ENCODE measurements at places on chromosomes 5 and 9. TPM values are rescaled to one million over a fixed set of nuclear protein-coding genes. Genes with fewer than 3 reads are reported as not detected.

CENPP gene
- total RNA-seq: 16.0 TPM

PCDHGA10 gene
- total RNA-seq: 0.90 TPM

PDE8B gene
- 0.82 TPM for total RNA-seq

ODF2 gene
- 39.8 TPM for total RNA-seq

CRB2 gene
- not detected for total RNA-seq

MYOZ3 gene
- not detected for total RNA-seq

HK3 gene
- total RNA-seq: not detected

SLC2A6 gene
- 2.3 TPM for total RNA-seq

FAM53C gene
- total RNA-seq: 52.9 TPM

BARHL1 gene
- total RNA-seq: not detected

KIF20A gene
- total RNA-seq: 99.6 TPM

FST gene
- total RNA-seq: 56.2 TPM

IQGAP2 gene
- total RNA-seq: 0.10 TPM

GRXCR2 gene
- total RNA-seq: not detected

SEMA4D gene
- 5.0 TPM for total RNA-seq

WNT8A gene
- not detected for total RNA-seq

PTGDS gene
- not detected for total RNA-seq

NEK6 gene
- total RNA-seq: 43.9 TPM

CDC20B gene
- not detected for total RNA-seq

GFI1B gene
- not detected for total RNA-seq

C1QTNF3 gene
- not detected for total RNA-seq

CNTNAP3 gene
- 4.8 TPM for total RNA-seq

DNA sequence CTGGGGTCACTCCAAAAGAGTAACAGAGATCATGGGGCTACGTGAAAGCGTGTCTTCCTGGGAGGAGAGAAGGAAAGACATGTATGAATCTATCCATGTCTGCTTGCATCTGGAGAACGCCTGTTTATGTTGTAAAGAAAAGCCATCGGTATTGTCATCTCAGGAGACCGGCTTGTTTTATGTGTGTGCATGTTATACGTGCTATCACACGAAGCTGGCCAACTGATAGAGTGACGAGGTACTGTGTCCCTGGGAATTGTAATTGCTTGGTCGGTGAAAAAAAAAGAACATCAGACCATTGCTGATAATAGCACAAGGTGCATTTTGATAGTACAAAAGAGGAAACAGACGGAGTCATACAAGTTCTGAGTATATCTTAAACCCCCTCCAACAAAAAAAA lies 370 bp upstream of the CDH6 start:
- no peak for DNase-seq

- no peak for DNase-seq
Observed at GRCh38 chr9:134923466-134923865, 5.8 kb upstream of the FCN1 start.

GRCh38 chr9:86039991-86040860 lies 59.1 kb downstream of the GOLM1 start:
- DNase-seq: no peak

GRCh38 chr5:153546566-153546965 lies 56.1 kb downstream of the GRIA1 start:
- DNase-seq: no peak

DNA sequence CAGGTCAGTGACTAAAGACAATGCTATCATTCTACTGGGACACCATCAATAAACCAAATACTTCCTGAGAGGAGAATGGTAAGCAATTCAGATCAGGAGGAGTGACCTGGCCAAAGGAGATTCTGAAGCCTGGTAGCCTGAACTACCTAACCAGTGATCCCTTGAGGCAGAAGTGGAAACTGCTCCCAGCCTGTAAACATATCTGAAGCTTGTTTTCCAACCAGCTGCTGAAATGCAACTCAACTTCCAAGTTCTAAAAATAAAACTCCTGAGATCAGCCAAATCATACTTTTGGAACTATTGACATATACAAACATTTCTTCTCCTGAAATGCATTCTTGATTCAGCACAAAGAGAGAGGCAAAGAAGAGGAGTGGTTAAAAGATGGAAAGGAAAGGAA lies 204.1 kb downstream of the EBF1 start:
- no peak for DNase-seq

- DNase-seq: no peak
Observed at GRCh38 chr5:5242056-5242455, 101.9 kb downstream of the ADAMTS16 start.

GRCh38 chr5:177404641-177405179 lies 4.2 kb upstream of the PFN3 start:
- DNase-seq: no peak

GRCh38 chr9:127846443-127847177 lies 7.8 kb downstream of the ENG start:
- DNase-seq: no peak

DNA sequence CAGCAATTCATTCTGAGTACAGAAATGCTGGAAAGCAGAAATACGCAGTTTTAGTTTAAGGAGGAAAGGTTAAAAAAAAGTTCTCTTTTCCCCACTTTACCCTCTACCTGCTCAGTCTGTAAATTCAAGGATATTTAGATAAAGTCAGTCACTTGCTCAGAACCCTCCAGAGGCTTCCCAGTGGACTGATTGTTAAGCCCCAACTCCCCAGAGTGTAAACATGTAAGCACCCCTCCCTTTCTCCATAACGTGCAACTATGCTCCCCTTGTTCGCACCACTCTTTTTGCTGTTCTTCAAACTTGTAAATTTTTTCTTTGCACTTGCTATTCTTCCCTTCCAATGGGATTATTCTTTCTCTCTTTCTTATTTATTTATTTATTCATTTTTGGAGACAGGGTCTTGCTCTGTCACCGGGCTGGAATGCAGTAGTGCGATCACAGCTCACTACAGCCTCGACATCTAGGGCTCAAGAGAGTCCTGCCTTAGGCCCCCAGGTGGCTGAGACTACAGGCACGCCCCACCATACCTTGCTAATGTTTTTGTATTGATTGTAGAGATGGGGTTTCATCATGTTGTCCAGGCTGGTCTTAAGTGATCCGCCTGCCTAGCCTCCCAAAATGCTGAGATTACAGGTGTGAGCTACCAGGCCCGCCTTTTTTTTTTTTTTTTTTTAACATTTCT lies 32.5 kb upstream of the ERBIN start:
- no peak for DNase-seq

- DNase-seq: no peak
Observed at GRCh38 chr5:174799121-174799520, 74.7 kb downstream of the MSX2 start.

GRCh38 chr9:14097666-14098415 lies 216.1 kb downstream of the NFIB start:
- no peak for DNase-seq

DNA sequence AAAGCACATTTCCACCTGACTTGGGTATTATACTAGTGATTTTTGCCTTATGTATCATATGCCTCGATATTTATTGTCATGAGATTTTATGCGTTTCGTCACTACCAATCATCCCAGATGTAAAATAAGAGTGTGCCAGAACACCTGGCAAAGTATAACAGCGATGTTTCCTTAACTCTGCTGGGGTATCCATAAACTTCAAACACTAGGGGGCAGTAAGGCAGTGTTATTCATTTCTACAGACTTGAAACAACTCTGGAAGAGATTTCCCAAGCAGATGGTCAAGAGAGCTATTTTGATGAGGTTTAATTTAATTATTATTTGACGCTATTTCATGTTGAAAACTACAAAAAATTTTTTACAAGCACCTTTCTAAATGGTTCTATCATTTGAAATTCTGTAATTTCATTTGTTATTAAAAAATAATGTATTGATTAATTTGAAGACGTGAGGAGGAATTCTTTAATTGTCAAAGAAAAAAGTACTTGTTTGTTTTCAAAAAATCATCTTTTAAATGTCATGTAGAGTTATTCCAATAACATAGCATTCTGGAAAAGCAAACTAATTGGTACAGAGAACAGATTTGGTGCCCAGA lies 388.5 kb upstream of the CTNND2 start:
- peak; percentile 50 for DNase-seq

GRCh38 chr9:18159254-18159653 lies 314.7 kb upstream of the ADAMTSL1 start:
- no peak for DNase-seq

- no peak for DNase-seq
Observed at GRCh38 chr9:71758277-71758676, 10.0 kb downstream of the CEMIP2 start.

GRCh38 chr5:166433679-166434078 lies 1857.8 kb upstream of the WWC1 start:
- DNase-seq: no peak

DNA sequence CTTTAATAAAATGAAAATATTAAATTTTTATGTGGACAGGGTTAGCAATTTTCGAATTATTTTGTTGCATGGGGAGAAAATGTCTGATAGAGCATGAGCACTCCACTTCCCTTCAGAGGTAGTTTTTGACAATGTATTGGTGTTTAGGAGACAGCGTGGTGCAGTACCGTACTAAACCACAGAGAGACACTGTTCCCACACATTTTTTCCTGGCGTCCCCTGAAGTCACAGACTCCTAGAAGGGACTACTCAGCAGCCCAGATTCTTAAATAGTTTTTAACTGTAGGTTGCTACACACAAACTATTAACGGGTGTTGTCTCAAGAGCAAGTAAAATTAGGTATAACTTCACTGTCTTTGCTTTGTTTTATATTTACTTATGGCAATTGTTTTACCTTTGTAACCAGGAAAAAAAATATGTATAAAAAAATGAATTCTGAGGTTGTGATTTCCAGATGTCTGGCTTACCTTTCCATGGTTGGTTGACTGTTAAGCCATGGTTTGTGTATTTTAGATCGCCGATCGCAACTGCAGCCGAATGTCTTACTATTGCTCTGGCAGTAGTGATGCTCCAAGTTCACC lies 171.2 kb downstream of the DOCK8 start:
- peak; percentile 52 for DNase-seq

DNA sequence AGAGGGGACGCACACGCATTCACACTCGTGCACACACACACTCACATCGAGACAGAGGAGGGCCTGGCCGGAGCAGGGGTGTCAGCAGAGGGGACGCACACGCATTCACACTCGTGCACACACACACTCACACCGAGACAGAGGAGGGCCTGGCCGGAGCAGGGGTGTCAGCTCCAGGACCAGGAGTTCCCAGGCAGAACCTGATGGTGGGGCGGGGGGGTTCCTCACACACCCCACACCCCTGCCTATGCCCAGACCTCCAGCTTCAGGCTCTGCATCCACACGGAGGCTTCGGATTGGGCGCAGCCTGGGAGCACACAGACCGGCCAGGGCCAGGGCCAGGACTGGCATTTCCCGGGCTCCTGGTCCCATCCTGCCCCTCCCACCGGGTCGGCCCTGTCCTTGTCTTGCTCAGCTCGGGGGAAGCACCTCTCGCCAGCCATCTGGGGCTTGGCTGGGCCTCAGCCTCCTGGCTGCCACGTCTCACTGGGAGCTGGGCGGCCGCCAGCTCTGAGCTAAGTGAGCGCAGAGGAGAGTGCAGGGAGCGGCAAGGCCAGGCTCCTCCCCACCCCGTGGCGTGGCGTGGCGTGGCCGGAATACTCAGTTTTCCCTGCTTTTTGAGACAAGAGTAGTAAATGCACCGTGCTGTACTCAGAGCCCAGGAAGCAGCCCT lies 31.3 kb downstream of the ADAMTS2 start:
- no peak for DNase-seq

DNA sequence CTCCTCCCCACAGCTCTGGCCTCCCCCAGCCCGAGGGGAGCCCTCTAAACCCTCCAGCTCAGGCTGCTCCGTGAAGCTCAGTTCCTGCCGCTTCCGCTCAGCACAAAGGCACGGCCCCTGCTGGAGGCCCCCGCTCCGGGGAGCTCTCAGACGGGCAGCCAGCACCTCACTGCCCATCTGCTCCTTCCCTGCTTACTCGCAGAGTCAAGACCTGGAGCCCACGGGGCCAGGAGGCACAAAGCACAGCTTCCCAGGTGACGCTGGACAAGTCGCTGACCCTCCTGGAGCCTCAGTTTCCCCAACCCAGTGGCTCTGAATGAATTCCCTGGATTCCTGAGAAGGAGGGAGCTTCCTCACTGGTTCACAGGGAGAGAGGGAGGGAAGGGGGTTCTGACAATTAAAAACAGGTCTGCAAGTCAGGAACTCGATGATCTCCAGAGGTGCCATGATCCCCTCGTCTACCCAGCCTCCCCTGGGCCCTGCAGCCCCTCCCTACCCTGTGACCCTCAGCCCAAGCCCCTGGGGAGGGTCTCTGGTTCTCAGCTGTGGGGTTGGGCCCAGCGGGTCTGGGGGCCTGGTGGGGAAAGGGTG lies 36.2 kb downstream of the VAV2 start:
- no peak for DNase-seq

- no peak for DNase-seq
Observed at GRCh38 chr5:165781738-165782137, 2276.3 kb downstream of the MAT2B start.

DNA sequence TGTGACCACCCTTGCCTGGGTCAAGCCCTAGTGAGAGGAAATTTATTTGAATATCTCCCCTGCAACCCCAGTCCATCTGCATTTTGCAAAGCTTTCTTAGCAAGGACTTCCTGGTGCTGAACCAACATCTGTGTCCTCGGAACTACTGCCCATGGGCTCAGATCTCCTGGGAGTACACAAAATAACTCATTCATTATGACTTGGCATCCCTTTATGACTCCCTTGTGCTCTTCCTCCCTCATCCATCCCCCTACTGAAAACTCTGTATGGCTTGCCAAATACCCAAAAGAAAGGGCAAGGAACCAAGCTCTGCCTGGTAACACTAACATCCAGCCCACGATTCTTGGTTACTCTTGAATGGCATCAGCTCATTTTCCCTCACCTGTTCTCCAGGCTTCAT lies 368.5 kb downstream of the NTRK2 start:
- no peak for DNase-seq

GRCh38 chr9:12162181-12162815 lies 530.9 kb upstream of the TYRP1 start:
- DNase-seq: no peak

DNA sequence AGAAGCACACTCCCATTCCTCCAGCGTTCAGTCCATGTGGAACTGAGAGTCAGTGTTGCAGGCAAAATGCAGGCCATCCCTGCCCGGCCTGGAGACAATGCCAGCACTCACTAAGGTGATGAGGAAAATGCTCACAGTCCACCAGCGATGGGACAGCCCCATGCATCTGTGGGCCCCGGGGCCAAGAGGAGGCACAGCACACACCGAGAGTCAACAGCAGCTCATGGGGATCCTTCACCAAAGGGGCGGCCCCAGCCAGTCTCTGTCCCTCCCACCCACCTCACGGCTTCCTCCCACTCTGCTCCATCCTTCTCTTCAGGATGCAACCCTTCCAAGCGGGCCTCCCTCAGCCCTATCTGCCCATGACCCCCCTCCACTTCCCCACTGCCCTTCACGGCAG lies 6.2 kb downstream of the SEMA4D start:
- DNase-seq: no peak

GRCh38 chr5:156836846-156837245 lies 13.2 kb upstream of the PPP1R2B start:
- DNase-seq: no peak

DNA sequence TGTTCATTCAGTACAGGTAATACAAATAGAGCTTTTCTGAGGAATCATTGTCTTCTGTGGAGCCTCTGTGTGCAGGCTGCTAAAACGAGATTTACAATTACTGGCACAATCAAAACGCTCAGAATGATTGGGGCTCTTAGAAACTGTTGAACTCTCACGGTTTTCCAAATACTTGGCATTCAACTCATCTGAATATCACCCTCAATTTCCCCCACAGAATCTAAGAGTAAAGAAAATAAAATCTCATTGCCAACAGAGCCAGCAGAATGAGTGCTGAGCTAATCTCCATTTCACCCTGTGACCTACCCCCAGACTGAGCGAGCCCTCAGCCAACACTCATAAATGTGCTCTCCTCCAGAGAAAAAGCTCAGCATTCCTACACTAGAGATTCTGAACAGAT lies 35.3 kb upstream of the TMED7 start:
- DNase-seq: no peak
